ENCODE measurements at places on chromosomes 4 and X. TPM values are rescaled to one million over a fixed set of nuclear protein-coding genes. Genes with fewer than 3 reads are reported as not detected.

DNA sequence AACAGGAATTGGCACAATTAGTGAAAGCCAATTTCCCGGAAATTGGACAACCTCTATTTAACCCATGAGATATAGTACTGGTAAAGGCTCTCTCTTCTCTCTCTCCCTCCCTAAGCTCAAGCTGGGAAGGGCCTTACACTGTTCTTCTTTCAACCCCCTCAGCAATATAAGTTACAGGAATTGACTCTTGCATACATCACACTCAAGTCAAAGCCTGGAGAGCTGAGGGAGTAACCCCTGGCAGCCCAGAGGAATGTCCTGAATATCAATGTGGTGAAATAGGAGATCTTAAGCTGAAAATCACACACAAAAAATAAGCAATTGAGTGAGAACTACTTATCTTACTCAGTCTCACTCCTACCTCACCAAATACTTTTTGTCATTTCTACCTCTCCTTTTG is 186.9 kb upstream of the SPOCK3 start:
- DNase-seq = no peak

DNA sequence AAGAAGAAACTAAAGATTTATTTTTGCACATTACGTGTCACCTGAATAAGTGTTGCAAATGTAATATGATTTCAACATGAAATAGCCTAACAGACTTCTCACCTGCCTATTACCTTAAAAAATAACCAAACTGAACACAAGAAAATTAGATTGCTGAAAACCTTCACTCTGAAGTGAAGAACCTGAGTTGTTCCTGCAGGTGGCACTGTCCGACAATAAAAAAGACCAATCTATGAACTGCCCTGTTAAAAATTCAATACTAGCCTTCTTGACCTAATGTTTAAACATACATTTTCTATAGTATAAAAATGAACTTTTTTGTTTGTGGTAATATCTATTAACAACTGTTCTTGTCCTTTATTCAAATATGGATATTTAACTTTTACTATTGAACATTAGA is 69.2 kb upstream of the PNPLA4 start:
- no peak for DNase-seq

- no peak for DNase-seq
These were observed 25.0 kb downstream of the NKX1-1 start for GRCh38 chr4:1381181-1381621.

DNA sequence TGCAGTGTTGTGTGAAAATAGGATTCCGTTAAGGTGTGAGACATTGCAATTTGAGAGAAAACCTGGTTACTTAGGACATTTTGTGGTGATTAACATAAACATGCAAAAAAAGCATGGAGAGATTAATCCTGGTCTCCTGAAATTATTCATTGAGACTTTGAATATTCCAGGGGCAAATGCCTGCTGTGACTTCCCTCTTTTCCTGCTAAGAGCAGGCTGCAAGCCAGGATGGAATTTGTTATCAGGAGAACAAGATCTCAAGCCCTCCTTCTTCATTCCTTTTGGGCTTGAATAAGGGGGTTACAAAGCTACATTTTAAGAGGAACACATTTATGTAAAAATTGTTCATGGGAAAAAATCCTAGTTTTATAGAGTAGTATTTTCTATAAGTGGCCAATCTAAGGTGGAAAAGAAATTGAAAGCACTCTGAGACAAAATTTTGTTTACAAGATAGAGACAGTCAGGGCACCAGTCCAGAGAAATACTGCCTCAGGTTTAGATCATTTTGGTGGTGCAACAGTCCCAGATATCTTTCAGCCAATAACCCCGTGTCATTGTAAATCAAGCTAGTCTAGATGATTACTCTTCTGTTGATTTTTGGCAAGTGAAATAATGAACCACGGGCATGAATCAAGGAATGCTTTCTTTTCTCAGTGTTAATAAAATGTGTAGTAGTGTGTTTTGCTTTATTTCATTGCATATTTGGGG is 1528.3 kb upstream of the AGA start:
- DNase-seq = no peak

GRCh38 chrX:12910423-12911121 is 4.2 kb downstream of the TLR8 start:
- DNase-seq = no peak

DNA sequence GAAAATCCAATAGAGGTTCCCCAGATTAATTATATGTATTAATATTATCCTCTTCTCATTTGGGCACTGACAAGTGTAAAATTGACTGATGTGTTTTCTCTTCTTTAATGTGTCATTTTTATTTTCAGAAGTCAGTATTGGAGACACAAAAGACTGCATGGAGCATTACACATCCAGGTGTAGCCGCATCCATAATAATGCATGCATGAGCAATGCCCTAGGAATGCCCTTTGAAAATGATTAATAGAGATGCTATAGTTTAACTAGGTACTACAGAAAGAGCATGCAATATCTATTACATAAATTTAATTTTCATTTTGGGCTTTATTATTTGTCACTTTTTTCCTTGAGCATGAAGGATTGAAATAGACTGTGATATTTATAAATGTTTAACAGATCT is 509.9 kb downstream of the SPOCK3 start:
- DNase-seq = no peak

DNA sequence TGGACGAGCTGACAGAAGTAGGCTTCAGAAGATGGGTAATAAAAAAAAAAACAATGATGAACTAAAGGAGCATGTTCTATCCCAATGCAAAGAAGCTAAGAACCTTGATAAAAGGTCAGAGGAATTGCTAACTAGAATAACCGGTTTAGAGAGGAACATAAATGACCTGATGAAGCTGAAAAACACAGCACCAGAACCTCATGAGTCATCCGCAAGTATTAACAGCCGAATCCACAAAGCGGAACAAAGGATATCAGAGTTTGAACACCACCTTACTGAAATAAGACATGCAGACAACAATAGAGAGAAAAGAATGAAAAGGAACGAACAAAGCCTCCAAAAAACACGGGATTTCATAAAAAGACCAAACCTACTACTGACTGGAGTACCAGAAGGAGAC is 10.5 kb downstream of the NELFA start:
- no peak for DNase-seq

DNA sequence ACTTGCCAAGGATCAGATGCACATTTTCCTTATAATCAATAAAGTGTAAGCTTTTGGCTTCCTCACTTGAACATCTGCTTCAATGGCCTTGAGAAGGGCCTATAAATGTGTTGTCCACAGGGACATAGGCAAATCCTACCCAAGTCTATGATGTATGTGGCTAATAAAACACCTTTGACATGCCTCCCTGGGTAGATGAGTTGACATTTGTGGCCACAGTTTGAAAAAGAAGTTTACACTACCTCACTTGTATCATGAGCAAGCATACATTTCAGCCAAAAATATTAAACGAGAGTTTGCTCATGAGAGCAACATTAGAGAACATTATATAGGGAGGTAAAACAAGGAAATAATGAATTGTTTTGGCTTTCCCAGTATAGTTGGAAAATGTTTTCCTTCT is 1067.7 kb downstream of the C4orf33 start:
- no peak for DNase-seq

DNA sequence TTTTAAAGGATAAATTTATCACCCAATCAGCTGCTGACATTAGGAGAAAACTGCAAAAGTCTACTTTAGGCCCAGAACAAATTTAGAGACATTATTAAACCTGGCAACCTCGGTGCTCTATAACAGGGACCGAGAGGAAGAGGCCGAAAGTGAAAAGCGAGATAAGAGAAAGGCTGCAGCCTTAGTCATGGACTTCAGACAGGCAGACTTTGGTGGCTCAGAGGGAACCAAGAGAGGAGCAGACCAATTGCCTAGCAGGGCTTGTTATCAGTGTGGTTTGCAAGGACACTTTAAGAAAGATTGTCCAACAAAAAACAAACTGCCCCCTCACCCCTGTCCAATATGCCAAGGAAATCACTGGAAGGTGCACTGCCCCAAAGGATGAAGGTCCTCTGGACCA is 12.8 kb upstream of the UGT2B10 start:
- no peak for DNase-seq

DNA sequence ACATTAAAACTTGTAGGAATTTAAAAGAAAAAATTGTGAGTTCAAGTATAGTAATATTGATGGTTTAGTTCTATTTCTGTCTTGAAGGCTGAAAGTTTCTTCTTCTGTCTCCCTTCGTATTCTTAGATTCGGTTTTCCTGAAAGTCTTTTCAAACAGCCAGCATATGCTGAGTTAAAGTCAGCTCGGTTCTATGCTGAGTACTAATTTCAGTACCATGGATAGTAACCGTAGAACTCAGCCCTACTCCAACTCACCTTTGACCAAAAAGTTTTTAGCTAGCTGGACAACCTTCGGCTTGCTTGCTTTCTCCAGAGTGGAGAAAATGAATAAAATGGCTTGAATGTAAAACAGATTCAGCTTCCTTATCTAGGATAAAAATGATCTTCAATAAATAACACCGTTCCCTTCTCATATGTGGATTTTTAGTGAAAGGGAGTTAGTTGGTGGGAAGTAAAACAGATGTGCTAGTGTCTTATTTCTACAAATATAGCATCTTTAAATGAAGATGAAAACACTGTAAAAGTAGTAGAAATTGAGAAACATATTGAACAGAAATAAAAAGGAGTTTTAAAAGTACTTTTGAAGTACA is 5.2 kb downstream of the POU4F2 start:
- DNase-seq = no peak

DNA sequence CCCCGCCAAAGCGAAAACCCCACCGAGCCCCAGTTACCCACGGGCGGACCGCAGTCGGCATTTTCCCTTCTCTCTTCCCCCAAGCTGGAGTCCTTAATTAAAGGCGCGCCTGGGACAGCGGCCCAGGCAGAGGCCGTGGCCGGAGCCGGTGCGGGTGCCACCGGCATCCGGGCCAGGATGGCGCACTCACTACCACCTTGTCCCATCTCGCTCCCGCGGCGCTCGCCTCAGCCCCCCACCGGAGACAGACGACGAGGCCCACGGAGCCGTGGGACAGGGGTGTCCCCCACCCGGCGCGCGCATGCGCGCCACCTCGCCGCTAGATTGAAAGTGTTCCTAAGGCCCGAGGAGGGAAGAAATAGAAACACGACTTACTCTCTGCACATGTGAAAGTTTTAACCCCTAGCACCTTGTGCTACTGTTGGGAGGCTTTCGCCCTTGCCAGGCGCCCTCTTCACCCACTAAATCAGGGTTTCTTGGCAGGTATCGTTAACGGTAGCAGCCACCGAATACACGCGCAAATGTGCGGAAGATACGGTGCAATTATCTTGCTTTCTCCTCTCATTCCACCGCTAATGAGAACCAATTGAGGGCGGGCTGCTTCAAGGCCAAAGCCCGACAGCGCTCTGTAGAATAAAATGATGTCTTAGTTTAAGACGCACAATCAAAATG is 64.3 kb upstream of the CCDC160 start:
- no peak for DNase-seq

GRCh38 chr4:156725257-156725656 is 246.3 kb downstream of the PDGFC start:
- DNase-seq = no peak

CFAP299 gene
- 2.3 TPM for total RNA-seq

TMEM47 gene
- total RNA-seq = 46.1 TPM

MAPK10 gene
- 18.6 TPM for total RNA-seq

DRD5 gene
- total RNA-seq = not detected

Measured in SJSA1 (cell line).